NCI-H2107 (cell line): ENCODE measurements at places on chromosomes 3 and 15.

GRCh38 chr3:191238321-191238817 is 39.3 kb downstream of the OSTN start:
- DNase-seq: no peak

DNA sequence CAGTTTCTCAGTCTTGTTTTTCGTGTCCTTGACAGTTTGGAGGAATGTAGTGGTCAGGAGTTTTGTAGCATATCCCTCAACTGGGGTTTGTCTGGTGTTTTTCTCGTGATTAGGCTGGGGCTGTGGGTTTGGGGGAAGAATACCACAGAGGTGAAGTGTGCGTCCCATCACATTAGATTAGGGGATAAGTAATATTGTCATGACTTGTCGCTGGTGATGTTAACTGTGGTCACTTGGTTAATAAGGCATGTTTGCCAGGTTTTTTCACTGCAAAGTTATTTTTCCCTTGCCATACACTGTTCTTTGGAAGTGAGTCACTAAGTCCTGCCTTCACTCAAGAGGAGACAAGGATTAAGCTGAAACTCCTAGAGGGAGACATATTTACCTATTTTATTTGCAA is 39.1 kb downstream of the PAK2 start:
- DNase-seq: no peak

DNA sequence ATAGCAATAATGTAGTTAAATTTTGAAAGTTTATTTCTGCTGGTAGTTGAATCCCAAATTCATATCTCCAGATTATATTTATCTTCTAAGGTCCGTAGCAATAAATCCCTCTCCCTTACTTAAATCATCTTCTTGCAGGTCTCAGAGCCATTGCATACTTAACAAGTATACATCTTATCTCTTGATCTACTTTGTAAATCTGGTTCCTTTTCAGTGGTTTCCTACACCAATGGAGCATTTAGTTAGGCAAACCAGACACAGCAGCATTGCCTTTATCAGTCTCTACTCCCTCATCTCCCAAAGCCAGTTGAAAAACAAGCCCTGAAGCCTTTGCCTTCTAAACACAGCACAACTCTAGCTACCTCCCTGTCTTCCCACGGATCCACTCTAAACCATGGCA is 440.9 kb downstream of the CNTN6 start:
- DNase-seq: no peak

DNA sequence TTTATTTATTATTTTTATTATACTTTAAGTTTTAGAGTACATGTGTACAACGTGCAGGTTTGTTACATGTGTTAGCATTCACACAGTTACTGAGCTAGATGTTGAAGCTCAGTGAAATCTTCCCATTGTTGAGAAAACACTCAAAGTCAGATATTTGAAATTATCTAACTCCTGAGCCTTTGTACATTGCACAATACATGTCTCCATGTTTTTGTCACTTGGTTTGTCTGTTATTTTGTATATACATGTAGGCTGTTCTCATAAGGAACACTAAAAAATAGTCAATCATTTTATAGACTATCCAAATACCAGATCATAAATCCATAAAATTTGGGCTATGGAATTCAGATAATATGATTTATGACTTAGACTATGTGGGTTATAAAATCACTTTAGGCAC is 1126.5 kb downstream of the NSUN3 start:
- no peak for DNase-seq

DNA sequence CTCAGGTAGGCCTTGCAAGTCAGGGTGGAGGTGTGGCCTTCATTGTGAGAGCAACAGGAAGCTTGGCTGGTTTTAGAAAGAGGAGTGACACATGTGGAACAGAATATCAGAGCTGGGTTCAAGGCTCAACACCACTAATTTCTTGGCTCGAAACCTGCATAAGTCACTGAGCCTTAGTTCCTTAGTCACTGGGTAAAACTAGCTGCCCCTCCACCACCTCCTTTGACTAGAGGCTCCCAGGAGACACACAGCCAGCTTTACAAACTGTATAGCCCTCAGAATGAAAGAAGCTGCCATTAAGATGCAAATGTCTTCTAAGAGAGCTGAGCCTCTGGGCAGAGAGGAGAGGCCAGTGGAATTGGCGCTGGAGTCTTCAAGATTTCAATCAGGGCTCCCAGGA is 67.7 kb downstream of the CERS3 start:
- DNase-seq: no peak

- DNase-seq: no peak
Measured at GRCh38 chr15:70580286-70580685, 183.1 kb downstream of the UACA start.

- no peak for DNase-seq
Measured at GRCh38 chr15:99763827-99764226, 30.6 kb upstream of the LYSMD4 start.

- no peak for DNase-seq
Measured at GRCh38 chr15:66773129-66773873, 71.3 kb downstream of the SMAD6 start.

DNA sequence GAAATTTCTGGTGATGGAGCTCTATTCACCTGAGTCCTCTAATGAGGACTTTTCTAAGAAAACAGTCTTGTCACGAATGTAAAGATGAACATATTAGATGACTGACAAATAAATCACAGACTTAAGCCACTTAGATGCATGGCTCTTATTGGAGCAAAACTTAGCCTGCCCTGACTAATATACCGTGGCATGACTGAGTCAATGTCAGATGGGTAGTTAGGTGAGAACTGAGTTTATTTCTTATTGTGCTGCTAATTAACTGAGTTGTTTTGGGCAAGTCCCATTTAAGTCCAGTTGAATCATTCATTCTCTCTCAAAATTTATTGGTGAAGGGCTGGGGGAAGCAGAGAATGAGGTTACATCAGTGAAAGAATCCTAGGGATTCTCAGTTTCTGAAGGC is 459.8 kb downstream of the MCTP2 start:
- no peak for DNase-seq

GRCh38 chr3:161069511-161070251 is 35.5 kb downstream of the B3GALNT1 start:
- DNase-seq: peak; percentile 80

DNA sequence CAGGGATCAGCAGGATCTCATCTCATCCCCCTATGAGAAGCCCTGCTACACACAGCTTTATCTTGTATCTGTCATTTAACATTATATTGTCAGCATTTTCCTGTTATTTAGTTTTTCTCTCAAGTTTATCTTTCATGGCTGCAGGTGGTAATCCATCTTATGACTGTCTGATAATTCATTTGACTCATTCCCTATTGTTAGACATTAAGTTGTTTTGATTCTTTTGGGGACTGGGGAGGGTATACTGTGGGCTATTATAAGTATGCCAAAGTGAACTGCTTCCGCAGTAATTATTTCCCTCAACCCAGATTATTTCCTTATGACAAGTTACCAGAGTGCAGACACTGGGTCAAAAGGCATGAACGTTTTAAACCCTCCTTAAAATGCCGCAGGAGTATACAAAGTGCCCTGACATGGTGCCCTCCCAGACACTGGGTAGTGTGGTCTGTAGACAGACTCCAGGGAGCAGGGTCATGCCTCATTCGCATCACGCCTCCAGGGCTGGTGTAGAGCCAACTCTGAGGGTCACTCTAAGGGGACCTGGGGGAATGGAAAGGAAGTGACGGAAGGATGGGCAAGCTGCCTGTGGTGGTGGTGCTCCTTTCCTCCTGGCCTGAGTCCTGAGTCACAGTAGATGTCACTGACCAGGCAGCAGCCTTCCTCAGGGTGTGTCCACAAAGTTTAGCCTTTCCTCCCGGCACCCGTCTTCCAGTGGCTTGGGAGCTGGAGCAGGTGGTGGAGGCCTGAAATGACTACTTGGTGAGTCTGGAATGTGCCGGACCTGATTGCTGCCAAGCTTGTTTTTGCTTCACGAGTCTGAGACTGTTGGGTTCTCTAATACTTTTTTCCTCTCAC is 11.6 kb downstream of the GPR160 start:
- no peak for DNase-seq

GRCh38 chr3:169128579-169128978 is 534.9 kb downstream of the MECOM start:
- no peak for DNase-seq

DNA sequence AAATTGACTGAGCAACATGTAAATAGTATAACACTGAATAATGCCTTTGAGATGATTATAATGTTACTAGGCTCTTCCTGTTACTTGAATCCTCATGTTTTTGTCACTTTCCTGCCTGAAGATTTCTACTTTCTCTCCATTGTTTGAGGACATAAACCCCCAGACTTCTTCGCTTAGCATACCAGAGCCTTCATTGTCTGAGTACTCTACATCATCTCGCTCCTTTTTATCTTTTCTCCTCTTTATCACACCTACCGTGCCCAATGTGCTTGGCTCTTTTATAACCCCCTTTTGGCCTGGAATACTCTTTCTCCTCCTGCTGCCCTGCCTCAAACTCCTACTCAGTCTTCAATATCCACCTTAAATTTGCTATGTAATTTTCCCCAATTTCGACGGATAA is 30.3 kb upstream of the MGA start:
- DNase-seq: no peak

DNA sequence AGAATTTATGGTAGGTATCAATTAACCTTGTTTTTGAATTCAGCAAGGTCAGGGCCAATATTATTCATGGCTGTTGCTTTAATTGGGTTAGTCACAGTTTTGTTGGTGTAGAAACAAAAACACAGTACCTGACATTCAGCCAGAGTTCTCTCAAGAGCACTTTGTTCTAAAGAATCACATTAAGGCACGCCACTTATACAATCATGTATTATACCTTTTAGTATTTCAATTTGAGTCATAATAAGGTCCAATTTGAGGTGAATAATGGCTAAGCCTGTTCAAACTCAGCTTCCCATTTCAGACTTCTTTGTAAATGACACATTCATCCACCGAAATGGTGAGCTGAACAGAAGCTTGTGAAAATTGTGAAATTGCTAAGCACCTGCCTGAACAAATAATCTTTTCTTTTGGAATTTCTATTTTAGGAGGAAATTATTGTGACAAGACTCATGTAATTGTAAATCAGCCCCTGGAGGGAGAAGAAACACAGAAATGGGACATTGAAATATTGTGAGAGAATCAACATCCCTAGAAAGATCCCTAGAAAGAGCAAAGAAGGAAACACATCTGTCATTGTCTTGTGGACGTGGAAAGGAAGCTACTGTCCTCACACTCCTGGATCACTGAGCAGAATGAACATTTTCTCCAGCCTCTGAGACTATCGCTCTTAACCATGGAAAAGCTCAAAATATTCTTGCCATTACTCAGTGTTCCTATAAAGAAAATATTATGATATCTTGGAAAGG is 29.3 kb downstream of the RIOX2 start:
- DNase-seq: peak; percentile 69
